ENCODE measurements at places on chromosomes 2 and 18. TPM values are rescaled to one million over a fixed set of nuclear protein-coding genes. Genes with fewer than 3 reads are reported as not detected.

The MPP4 gene
- total RNA-seq, result not detected

The KCNIP3 gene
- 1.1 TPM for total RNA-seq

The TNFRSF11A gene
- total RNA-seq, result 1.1 TPM

The NEUROD1 gene
- total RNA-seq, result not detected

The PSMA8 gene
- not detected for total RNA-seq

The FSIP2 gene
- total RNA-seq, result 12.7 TPM

The FAM98A gene
- 13.3 TPM for total RNA-seq

The SPR gene
- 4.4 TPM for total RNA-seq

The RGPD4 gene
- 0.06 TPM for total RNA-seq

The APOB gene
- total RNA-seq, result 0.34 TPM

The OTOF gene
- 0.36 TPM for total RNA-seq

The TLX2 gene
- not detected for total RNA-seq

The MARCHF4 gene
- total RNA-seq, result 0.46 TPM

The RAB6C gene
- not detected for total RNA-seq

The CCDC85A gene
- total RNA-seq, result 0.34 TPM

The PDE11A gene
- 0.62 TPM for total RNA-seq

The APCDD1 gene
- 4.7 TPM for total RNA-seq

The CD302 gene
- 1.1 TPM for total RNA-seq

The SERPINB12 gene
- not detected for total RNA-seq

The EML6 gene
- total RNA-seq, result 1.6 TPM

The CHAC2 gene
- total RNA-seq, result 4.5 TPM

The REV1 gene
- 51.9 TPM for total RNA-seq

The STARD6 gene
- total RNA-seq, result not detected

The GMCL1 gene
- total RNA-seq, result 23.1 TPM

The CD8A gene
- total RNA-seq, result 0.34 TPM

The INHA gene
- total RNA-seq, result not detected

The HOXD10 gene
- total RNA-seq, result not detected

The HOXD12 gene
- total RNA-seq, result not detected

The EVX2 gene
- total RNA-seq, result not detected

The OXER1 gene
- total RNA-seq, result 0.88 TPM

The SMIM21 gene
- not detected for total RNA-seq

The ABCG5 gene
- not detected for total RNA-seq

The NRBP1 gene
- total RNA-seq, result 151 TPM
